CD8-positive, alpha-beta T cell (primary cell): ENCODE measurements at places on chromosomes 5 and 9.

DNA sequence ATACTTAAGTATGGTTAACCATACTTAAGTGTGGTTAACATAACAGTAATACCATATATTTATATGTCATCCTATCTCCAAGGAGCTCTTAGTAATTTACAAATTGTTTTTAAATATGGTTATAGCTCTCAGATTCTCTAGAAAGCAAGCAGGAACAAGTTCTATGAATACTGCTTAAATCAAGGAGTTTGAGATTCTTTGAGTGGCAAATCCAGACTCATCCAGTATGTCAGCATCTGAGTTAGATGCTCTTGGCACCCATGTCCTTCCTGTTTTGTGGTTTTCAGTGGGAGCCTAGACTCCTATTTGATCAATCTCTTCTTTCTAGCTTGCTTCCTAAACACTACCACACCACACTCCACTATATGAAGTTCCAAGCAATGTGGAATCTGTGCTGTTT, 114.7 kb upstream of the GDNF start:
- no peak for DNase-seq

- no peak for DNase-seq
Measured at GRCh38 chr9:92781899-92782298, 17.3 kb upstream of the BICD2 start.

GRCh38 chr5:149611326-149611725, 30.0 kb downstream of the ARHGEF37 start:
- no peak for DNase-seq

- no peak for DNase-seq
Measured at GRCh38 chr5:92704590-92704989, 876.4 kb downstream of the NR2F1-AS1 start.

DNA sequence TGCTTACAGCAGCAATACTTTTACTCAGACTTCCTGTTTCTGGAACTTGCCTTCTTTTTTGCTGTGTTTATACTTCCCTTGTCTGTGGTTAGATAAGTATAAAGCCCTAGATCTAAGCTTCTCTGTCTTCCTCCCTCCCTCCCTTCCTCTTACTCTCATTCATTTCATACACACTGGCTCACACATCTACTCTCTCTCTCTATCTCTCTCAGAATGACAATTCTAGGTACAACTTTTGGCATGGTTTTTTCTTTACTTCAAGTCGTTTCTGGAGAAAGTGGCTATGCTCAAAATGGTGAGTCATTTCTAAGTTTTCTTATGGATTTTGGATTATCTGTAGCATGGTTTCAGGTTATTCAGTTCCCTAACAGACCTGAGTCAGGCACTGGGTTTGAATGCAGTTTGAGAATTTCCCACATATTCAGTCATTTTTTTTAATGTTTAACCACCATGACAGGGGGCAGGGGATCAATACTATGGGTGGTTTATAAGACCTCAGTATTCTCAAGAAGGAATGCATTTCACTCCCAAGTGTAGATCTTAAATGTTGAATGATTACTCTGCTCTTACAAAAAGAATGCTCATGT, at the start of gene IL7R:
Gene IL7R, plus strand, starts transcription at position 127 of the 587 bp plus-strand sequence. Its CDS starts 87 bp downstream, at position 214.
- DNase-seq, result no peak
